Activated CD4-positive, CD25-positive, alpha-beta regulatory T cell (primary cell): ENCODE measurements at places on chromosomes 12 and 14.

GRCh38 chr12:119178544-119179334 lies at the start of gene HSPB8:
Gene HSPB8 (plus strand): TSS chr12:119178931. CDS start chr12:119179313, 382 bp downstream.
- DNase-seq, result no peak

GRCh38 chr12:27123642-27124041 lies 41.3 kb upstream of the C12orf71 start:
- DNase-seq, result no peak

- DNase-seq, result no peak
Observed at GRCh38 chr12:93440043-93440835, 1.5 kb downstream of the UBE2N start.

DNA sequence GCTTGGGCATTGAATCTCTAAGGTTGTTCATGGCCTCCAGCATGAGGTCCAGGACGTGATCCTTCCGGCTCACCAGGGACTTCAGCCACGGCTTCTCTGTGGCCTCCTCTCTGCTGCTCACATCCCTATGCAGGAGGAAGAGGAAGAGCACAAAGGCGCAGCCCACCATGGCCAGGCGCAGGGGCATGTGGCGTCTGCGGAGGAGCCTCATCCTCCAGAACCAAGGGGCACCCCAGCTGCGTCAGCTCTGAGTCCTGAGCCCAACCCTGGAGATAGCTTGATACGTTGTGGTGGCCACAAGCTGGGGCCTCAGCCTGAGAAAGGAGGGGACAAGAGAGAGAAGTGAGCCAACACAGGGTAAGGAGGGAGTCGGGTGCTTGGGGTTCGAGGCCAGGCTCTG lies 11.6 kb downstream of the GALNT6 start:
- DNase-seq, result no peak

DNA sequence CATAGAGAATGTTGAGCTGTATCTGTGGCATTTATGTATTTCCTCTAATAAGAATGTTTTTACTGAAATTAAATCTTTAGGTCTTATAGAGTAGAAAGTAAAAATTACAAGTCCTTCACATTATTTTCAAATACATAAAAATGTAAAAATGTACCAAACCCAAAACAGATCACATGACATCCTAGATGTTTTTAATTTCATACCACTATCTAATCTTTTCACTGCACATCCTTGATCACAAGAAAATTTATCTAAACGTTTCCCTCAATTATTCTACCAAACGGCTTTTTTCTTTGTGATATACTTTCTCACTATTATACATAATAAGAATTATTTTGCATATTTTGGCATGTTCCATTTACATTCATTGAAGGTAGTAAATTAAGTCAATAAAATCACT lies 18.3 kb downstream of the SGPP1 start:
- no peak for DNase-seq

DNA sequence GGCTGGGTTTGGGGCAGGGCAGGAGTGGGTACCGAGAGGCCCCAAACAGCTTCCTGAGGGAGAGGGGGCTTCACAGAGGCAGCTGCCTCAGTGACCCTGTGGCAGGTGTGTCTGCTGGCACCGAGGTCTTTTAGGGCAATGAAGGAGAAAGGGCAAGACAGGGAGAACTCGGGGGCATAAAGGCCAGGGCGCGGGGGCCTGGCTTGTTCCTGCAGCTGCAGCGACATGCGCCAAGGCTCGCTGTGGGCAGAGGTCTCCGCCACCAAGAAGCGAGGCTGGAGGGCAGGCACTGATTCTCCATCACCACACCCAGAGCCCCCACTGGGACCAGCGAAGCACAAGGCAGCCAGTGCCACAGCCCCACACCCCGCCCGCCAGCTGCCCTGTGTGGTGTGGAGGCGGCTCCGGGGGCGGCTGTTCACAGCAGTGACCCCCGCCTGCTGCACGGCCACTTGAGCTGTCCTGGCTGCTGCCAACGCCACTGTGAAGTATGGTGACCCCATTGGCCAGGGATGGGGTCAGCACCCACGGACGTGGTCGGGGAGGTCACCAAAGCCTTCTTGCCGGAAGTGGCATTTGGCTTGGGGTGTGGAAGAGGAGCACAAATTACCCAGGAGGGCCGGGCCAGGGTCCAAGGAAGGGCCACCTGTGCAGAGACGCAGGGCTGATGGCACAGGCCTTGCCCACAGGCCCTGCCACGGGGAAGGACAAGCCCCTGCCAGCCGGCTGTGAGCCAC lies 16.4 kb downstream of the BAG5 start:
- no peak for DNase-seq

GRCh38 chr12:10142976-10143589 lies 13.1 kb upstream of the CLEC7A start:
- DNase-seq, result no peak

- no peak for DNase-seq
Observed at GRCh38 chr14:51650716-51651387, 858 bp upstream of the FRMD6 start.

DNA sequence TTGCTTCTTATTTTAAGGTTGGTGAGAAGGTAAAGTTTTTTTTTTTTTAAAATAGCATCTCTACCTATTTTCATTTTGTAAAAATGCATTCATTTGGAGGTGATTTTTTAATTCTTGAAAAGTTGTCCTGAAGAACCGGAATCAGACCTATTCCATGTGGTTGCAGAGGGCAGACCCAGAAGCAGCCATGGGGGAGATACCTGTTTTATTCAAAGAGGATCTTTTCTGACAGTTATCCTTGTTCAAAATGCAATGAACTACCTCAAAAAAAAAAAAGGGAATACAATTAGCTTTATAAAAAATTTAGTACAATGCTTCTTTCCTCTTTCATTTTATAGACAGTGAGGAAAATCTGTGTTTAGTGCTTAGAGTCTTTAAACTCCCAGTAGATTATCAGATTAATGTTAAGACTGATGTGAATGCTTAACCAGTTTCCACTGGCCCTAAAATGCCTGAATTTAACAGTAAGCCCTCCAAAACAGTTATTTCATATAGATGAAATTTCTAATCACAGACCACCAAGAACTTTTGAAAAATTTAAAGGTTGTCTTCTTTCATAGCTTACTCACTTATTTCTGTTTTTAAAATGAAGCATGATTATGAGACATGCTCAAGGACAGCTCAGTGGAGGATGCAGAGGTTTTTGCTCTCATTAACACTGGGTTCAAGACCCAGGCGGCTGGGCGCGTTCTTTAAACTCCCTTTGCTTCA lies 8.6 kb upstream of the NEMF start:
- no peak for DNase-seq

GRCh38 chr14:44418856-44419255 lies 88.2 kb downstream of the FSCB start:
- DNase-seq, result no peak

DNA sequence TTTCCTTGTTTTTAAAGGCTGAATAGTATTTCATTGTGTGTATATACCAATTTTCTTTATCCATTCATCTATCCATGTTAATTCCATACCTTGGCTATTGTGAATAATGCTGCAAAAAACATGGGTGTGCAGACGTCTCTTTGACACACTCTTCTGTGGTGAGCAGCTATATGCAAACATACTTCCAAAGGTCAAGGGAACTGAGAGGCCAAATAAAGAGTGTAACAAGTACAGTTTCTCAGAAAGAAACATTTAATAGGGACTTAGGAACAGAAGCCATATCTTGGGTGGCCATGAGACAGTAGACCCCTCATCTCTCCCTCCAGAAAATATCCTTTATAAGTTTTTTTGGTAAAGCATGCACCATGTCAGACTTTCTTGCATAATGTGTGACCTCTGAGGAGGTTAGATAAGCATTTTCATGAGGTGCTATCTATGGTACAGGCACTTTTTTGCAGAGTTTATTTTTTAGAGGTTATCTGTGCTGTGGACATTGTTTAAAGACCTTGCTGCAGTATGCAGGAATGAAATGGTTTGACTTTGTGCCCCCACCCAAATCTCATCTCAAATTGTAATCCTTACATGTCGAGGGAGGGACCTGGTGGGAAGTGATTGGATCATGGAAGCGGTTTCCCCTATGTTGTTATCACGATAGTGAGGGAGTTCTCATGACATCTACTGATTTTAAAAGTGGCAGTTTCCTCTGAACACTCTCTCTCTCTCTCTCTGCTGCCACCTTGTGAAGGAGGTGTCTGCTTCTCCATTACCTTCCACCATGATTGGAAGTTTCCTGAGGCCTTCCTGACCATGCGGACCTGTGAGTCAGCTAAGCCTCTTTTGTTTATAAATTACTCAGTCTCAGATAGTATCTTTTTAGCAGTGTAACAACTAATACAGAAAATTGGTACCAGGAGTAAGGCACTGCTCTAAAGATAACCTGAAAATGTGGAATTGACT lies 1202.3 kb downstream of the GALC start:
- no peak for DNase-seq

- DNase-seq, result no peak
Observed at GRCh38 chr14:95553141-95553540, 18.3 kb downstream of the GLRX5 start.

DNA sequence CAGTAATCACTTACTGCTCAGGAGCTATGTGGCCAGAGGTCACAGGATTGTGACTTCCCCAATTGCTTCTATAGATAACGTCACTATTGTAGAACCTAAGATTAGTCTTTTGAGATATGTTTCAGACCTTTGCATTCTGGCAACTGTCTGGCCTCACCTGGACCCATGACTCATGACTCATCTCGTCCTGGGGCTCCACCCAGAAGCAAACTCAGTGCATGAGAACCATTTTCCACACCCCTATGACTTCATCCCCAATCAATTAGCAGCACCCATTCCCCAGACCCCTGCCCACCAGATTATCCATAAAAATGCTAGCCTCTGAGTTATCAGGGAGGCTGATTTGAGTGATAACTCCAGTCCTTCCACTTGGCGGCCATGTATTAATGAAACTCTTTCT lies 186.9 kb downstream of the EMP1 start:
- DNase-seq, result no peak

- no peak for DNase-seq
Observed at GRCh38 chr14:98564541-98564940, 707.5 kb downstream of the BCL11B start.

DNA sequence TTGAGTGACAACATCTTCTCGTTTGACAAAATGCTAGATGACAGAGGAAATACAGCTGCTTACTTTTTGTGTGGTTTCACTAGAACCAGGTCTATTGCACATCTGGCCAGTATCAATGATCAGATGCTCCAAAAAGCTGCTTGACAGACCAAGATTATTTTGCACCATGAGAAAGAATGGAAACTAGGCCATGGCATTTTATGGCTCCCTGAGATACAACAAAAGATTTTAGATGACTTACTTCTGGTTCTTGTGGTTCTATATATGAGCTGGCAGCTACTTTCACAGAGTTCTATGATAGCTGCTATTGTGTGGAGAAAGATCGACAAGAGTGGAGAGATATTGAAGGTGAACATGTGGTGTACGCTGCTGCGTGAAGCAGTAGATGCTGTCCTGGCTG lies 25.9 kb upstream of the PPFIBP1 start:
- DNase-seq, result no peak
